ENCODE measurements at places on chromosomes 2 and 18.
A peak's percentile ranks its signal among the peaks of the same experiment; 100 is the strongest.

- no peak for DNase-seq
Measured at GRCh38 chr2:49288113-49288705, 133.9 kb upstream of the FSHR start.

DNA sequence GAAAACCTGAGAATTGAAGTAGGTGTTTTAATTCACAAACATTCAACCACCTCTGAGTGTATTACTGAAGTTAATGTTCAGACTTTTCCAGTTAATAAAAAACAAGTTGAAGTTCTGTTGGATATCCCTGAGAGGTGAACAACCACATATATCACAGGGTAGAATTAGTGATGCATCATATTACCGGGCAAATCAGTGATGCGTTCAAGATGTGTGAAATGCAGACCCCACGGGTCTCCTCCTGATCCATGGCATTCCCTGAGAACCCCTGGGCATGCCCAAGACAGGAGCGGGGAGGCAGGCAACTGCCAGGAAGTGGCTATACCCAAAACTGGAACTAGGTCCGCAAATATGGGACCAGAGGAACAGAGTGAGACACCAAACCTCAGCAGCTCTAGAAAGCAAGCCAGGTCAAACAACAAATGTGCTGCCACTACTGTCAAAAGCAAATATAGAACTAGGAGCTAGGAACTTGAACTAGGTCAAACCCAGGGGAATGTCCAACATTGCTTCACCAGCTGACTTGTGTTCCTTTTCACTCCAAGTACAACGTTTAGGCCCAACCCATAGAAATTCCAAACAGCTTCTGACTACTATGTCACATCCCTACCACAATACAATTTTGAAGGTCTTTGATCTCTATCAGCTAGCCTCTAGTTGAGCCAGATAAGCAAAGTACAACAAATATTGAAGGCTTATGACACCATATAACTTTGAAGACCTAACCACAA is 20.2 kb downstream of the PSTPIP2 start:
- no peak for DNase-seq

DNA sequence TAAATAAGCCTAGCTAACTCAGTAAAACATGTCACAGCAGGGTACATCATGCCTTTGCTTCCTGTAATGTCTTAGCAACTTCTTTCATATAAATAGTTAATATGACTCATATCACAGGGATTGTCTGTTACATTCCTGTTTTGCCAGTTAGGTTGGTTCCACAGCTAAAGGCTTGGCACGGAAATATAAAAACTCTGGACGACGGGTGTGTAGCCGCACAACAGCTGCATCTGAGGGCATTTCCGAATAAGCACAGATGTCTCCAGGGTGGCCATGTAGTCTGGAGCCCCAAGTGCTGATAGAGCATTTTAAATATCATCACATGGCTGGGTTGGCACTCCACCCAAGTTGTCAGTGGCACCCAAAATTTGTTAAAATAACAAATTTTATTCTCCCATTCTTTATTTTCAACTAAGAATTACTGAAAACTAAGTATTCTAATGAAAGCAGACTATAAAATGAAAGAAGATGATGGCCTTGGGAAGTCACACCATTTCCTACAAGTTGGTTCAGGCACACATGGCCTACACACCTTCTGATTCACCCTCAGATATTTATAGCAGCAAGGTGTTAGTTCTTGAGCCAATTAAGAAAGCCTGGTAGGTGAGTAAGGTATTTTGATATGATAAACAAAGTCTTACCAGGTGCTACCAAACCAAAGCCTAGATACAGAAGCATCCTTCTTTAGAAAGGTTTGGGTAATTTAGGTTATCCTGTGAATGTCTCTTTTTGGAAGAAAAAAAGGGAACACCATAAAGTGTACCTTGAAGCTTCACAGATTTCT is 61.8 kb upstream of the STK17B start:
- DNase-seq: no peak

DNA sequence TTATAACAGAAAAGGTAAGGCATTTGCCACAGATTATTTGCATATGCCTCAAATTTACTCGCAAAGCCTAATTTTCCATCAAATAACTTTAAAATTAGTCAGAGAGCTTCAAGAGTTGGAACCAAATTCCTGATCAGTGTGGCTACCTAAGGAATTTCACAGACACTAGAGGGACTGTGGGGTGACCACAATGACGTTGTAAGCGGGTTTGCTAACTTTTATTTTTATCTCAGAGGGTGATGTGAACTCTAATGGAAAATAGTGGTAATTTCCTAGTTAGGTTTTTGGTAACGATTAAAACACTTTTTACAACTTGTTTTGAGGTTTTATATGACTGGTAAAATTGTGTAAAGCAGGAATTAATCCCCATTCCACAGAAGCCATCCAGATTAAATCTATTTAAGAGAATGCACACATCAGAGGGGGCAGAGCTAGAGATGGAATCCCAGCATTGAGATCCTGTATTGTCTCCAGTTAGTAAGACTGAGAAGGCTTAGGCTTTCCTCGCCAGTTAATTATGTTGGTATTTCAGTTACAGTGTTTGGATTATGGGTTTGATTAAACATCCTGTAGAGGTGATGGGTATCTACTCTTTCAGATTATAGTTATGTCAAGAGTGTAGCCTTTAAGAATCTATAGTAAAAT is 129.0 kb downstream of the GPD2 start:
- DNase-seq: no peak

DNA sequence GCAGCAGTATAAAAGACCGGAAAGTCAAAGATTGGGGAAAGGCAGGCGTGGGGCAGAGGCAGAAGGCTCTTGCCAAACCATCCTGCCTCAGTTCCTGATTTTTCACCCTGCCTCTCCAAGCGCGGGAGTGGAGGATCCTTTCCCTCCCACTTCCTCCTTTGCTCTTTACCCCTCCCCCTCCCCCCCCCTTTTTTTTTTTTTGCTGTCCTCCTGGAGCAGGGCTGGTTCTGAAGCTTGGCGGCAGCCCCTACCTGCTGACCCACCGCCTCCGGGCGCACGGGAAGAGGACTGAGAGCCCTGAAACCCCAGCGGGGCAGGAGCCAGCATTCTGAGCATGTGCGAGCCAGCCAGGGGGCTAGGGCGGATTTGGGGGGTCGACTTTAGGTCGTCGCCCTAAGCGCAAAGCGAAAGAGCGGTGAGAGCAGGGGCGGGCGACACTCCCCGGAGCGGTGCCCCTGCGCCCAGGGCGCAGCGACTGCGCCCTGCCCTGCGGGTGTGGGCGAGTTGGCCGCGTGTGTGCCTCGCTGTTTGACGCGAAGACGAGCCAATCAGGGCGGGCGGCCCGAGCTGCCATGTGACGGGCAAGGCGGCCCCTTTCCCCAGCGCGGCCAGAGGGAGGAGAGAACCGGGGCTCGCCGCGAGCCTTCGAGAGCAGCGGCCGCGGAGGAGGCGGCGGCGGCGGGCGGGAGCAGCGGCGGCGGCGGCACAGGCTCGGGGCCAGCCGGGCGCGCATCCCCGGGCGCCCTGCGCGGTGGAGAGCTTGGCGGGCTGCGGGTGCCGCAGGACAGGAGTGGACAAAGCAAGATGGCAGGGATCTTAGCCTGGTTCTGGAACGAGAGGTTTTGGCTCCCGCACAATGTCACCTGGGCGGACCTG is at the start of gene CERS6:
CERS6 (plus strand) TSS at position 628 of the 876 bp plus-strand sequence; CDS start at position 805, 177 bp downstream.
- peak; percentile 51 for DNase-seq

GRCh38 chr2:135913727-135914365 is 37.6 kb upstream of the MCM6 start:
- peak; percentile 33 for DNase-seq
